Neural crest cell (in vitro differentiated cells): ENCODE measurements at places on chromosomes 13 and 19. TPM values are rescaled to one million over a fixed set of nuclear protein-coding genes. Genes with fewer than 3 reads are reported as not detected.

Gene ZNF429
- total RNA-seq, result 16.0 and 17.7 TPM in 2 replicates

Gene PLVAP
- total RNA-seq, result 0.82 and 1.8 TPM in 2 replicates

Gene CEACAM3
- total RNA-seq, result not detected in 2 replicates

Gene C19orf73
- 1.0 and 1.3 TPM in 2 replicates for total RNA-seq

DNA sequence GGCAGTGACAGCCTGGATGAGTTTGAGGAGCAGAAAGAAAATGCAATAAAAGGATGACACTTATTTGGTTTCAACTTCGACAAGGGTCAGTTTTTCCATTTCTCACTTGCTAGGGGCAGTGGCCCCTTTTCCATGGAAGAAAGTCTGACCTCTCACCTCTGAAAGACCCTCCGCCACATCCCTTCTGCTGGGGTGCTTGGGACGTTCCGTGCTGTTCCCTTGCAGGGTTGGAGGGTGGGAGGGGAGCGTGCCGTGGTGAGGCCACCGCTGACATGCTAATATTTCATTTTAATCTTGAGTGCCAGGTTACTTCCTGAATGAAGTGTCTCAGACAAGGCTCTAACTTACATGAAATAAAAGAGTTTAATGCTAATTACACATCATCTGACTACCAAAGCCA is 5.2 kb upstream of the ZNF536 start:
- DNase-seq, result no peak

DNA sequence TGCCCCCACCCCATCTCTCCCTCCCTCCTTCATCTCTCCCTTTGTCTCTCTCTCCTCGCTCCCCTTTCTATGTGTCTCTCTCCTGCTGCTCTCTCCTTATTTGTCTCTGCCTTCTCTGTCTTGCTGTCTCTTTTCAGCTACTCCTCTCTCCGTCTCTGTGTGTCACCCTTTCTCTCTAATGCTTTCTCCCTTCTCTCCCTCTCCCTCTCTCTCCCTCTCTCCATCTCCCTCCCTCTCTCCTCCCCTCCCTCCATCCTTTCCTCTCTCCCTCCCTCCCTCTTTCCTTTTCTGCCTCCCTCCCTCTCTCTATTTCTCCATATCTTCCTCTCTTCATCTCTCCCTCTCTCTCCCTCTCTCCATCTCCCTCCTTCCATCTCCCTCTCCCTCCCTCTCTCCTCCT is 682 bp downstream of the ATP4A start:
- no peak for DNase-seq

- no peak for DNase-seq
These were observed 897 bp downstream of the C19orf33 start for GRCh38 chr19:38304866-38305429.

DNA sequence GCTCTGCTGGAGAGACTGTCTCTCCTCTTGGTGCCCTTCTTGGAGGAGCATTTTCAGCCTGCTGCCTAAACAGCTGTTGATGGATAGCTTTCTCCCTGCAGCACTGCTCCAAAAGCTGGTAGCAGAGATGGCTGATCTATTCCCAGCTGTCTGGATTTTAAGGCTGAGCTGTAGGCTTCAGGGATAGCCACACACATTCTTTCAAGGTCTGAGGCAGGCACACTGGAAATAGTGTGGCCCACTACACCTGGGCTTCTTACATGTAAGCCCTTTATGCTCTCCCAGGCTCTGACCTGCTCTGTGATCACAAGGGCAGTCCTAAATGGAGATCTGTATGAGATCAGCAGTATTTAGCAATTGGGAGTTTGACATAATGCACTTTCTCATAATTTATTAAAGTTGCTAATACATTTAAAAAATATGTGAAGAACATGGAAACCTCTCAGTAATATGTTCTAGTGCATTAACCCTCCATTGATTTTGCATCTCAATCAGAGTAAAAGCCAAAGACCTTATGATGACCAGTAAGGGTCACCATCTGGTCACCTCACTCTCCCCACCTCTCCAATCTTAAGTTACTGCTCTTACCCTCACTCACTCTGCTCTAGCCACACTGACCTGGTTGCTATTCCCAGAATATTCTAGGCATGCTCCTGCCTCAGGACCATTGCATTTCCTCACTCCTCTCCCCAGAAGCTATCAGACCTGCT is 91.6 kb downstream of the MBNL2 start:
- DNase-seq, result no peak

GRCh38 chr13:67023130-67023876 is 206.8 kb downstream of the PCDH9 start:
- DNase-seq, result no peak

DNA sequence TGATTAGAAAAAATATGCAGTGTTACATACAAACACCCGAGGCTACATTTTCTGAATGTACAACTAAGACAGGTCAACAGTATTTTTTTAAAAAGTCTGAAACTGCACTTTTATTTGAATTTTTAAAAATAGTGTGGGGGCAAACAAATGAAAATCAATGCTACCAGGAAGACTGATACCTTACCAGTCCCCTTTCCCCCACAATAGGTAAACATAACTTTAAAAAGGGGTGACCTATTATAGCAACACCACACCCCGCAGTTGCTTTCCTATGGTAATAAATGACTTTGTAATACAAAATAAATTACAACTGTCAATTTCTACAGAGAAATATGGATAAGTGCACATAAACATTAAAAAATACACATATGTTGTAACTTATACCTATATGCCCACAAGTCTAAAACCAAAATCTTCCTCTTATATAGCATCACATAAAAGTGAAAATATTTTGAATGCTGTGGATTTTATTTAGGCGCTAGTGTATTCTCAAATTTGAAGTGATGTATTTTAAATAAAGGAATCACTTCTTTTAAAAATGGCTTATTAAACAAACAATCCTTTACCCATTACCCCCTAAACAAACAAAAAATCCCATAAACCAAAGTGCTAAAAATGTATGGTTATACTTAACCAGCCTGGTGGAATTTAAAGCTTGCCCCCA is 63.1 kb downstream of the KCNRG start:
- no peak for DNase-seq

DNA sequence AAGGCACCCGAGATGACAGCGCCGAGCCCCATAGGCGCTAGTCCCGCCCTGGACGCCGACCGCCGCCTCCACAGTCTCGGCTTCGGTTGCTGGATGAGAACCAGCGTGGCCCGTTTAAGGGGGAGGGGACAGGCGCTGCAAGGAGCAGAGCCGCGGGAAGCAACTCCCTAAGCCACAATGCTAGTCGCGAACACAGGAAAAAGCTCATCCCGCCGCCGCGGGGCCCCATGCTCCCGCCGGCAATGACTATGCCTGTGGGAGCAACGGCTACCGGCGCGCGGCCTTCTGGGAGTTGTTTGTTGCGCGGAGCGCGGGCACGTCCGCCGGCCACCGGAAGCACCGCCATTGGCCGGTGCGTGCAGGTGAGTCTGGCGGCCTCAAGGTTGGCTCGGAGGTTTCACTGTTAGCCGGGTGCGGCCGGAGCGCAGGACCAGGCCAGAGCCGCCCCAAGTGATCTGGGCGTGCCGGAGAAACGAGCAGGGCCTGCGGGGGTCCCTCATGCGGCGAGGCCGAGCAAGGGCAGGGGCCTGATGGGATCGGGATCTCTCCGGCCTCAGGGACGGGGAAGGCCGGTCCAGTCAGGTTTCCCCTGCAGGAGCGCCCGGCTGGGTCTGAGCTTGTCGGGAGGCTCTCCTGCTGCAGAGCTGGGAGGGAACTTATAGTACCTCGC is at the start of gene ZNF544:
Gene ZNF544 (plus strand): TSS at position 330 of the 670 bp plus-strand sequence. CDS start 15,110 bp downstream, outside the sequence.
- peak; percentile 68 for DNase-seq
